ENCODE measurements at places on chromosomes 5 and 9.
A peak's percentile ranks its signal among the peaks of the same experiment; 100 is the strongest.

DNA sequence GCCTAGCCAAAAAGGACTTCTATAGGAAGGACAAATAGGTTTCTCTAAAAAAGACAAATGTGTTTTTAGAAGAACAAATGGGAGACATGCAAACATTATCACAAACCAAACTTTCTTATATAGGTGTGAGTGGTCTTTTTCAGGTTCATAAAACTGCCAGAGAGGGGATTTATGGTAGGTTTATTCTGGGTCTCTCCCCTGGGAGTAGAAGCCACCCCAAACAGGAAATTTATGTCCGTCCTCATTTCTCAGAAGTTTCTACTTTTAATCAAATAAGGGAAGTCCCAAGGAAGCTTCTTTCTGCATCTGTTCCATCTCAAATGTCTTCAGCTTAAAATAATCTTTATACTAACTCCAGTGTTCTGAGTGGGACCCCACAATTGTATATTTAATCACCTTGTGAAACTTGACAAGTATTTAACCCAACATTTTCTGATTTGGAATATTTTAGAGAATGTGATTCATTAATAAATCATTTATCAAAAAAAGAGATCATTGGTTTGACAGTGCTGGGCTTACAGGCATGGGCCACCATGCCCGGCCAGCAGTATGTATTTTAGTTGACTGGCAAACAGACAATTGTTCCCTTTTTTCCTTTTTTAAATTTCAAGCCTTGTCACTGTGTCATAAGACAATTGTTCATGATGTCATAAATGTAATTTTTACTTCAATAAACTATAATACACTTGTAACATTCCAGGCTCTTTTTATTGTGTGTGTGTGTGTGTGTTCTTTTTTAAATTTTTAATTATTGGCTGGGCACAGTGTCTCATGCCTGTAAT, 44.6 kb upstream of the GLDC start:
- no peak for DNase-seq

- DNase-seq: no peak
Observed at GRCh38 chr5:174571662-174572397, 152.6 kb upstream of the MSX2 start.

DNA sequence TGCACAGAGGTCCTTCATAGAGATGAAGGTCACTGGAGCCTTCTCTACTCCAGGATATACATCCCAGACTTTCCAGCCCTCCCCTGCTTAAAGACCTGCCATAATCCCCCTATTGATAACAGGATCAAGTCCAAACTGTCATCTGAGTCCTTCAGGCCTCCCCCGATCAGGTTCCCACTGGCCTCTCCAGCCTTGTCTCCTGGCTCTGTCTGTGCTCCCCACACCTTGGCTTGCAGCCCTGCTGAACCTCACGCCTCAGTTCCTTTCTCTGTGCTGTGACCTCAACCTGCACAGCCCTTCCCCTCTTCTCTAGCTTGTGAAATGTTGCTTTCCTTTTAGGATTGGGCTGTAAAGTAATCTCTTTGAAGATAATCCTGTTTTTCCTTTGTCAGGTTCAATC, 2.5 kb upstream of the HRH2 start:
- DNase-seq: peak; percentile 27

- DNase-seq: no peak
Observed at GRCh38 chr9:118606668-118607067, 762.6 kb downstream of the BRINP1 start.

GRCh38 chr5:130090569-130091270, 186.5 kb downstream of the CHSY3 start:
- no peak for DNase-seq

DNA sequence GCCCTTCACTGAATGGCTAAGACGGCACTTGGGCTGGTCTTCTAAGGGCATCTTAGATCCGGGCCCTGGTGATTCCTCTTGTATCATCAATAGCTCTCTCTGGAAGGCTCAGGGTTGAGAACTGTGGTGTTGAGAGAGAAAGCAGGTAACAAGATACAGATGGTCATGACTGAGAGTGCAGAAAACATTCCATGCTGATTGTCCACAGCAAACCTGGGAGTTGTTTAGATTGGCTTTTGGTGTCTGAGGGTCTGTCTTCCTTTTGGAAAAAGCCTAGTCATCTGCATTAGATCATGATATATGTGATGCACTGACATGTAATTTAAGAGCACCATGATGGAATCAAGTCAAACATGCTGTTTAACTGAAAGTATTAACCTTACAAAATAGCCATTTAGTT, 331.9 kb downstream of the ADAMTS6 start:
- DNase-seq: no peak

GRCh38 chr9:27125030-27125429, 16.0 kb downstream of the TEK start:
- no peak for DNase-seq

DNA sequence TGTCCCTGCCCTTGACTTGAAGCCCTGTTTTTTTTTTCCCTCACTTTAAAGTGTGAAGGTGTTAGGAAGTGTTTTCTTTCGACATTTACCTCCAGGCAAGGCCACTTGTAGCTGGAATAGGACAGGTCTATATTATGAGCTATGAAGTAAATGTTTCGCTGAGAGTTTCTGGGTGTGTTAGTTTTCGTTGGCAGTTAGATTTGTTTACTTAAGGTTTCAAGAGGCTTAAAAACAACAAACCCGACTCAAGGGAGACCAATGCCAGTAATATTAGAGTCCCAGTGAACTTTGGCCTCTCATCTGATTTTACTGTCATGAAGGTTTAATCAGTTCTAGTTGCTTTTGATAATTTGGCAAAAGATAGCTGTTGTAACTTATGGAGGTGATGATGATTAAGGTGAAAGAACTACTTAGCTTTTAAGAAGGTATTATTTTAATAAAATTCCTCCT, 25.2 kb downstream of the OCLN start:
- no peak for DNase-seq

GRCh38 chr5:166625210-166625865, 1666.1 kb upstream of the WWC1 start:
- no peak for DNase-seq

DNA sequence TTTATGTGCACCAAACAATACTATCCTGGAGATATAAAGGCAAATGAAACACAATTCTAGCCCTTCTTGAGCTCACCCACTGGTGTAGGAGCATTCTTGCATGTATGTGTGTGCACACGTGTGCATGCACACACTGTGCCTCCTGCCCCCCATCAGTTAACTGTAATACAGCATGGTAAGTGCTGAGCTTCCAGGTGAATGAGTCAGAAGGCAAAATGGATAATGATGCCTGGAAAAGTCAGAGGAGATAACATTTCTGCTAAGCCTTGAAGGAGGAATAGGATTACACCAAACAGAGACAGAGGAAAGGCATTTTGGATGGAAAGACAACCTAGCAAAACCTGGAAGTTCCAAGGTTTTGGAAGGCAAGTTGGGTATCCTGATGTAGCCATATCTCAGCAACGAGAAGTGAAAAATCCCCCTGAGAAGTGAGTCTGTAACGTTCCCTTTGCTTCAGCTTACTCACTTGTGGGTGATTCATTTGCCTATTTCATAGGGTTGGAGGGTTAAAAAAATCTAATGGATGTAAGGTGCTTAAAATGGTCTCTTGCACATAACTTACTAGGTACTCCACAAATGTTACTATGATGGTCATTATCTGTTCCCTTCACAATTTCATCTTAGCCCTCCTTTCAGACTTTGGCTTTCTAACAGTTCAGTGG, 101.4 kb upstream of the STC2 start:
- no peak for DNase-seq

GRCh38 chr5:167639273-167639672, 652.2 kb upstream of the WWC1 start:
- no peak for DNase-seq

GRCh38 chr5:56172241-56172640, 60.9 kb downstream of the ANKRD55 start:
- no peak for DNase-seq

- DNase-seq: no peak
Observed at GRCh38 chr5:177512736-177513380, 3.2 kb upstream of the DOK3 start.

DNA sequence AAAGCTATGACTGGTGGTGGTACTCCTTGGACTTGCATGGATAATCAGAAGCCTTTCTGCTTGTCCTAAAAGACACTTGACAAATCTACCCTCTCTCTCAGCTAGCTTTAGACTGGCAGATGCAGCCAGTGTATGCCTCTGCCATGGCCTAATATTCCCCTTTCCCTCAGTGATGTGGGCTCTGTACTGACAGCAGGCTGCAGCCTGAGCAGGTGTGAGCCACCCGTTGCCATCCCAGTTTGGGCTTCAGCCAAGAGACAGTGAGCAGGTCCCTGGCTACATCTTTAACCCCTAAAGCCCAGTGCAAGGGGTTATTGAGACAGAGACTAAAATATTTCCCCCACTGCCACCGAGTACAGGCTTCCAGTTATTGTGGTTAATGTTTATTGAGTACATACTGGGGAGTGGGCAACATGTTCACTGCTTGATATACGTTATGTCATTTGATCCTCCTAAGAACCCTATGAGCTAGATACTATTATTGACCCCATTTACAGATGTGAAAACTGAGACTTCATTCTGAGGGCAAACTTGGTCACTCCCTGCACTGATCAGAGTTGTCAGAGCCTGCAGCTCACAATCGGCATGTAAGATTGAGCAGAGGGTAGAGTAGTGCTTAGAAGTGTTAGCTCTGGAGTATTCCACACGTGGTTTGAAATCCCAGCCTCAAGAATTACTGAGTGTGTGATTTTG, 254.2 kb downstream of the ARHGAP26 start:
- DNase-seq: no peak

DNA sequence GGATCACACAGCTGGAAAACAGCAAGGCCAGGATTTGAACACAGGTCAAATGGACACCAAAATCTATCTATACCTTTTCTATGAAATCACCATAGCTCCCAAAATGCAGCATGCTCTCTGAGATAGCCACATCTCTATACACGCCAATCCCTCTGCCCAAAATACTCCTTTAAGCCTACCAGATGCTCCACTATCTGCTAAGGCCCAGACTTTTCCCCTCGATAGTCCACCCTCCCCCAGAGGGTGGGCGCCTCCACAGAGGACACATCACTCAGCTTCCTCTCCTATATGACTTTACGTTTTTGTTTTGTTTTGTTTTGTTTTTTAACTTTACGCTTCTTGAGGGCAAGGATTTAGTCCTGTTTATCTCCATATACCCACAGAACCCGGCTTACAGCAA, 46.8 kb downstream of the MTMR12 start:
- DNase-seq: no peak

DNA sequence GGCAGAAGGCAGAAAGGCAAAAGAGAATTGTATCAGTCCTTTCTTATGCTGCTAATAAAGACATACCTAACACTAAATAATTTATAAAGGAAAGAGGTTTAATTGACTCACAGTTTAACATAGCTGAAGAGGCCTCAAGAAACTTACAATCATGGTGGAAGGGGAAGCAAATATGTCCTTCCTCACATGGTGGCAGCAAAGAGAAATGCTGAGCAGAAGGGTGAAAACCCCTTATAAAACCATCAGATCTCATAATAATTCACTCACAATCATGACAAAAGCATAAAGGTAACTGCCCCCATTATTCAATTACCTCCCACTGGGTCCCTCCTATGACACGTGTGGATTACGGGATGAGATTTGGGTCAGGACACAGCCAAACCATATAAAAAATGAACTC, 312.5 kb upstream of the PTGER4 start:
- no peak for DNase-seq

DNA sequence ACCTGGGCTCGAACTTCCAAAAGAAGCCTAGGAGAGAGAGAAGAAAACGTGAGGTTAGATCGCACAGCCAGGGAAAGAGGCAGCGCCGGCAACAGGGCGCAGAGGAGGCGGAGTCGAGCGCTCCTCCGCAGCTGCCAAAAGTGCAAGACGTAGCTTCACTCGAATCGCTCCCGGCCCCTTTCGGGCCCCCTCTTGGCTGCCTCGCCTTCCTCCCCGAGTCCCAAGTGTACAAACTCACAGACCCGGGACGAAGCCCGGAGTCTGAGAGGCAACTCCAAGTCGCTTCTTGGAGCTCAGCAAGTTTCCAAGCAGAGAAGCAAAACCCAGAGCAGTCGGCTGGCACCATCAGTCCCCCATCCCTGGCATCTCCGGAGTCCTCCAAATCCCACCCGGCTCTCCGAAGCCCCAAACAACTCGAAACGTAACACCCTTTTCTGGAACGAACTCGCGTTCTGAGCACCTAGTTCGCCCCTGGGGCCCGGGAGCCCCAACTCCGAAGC, 1.2 kb downstream of the MIER3 start:
- DNase-seq: peak; percentile 64

DNA sequence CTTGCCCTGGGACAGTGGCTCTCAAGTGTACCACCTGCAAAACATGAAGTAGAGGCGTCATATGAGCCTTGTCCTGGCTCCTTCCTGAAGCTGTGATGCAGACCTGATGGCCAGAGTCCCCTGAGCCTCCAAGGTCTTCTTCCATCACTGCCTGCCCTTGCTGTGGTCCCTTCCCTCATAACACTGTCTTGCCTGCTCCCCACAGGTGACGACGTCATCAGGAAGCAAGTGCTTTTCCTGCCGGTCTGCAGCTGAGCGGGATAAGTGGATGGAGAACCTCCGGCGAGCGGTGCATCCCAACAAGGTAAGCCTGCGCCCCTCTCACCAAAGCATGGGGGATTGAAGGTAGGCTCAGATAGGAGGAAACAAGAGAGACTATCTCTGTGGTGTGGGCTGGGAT, 107.3 kb downstream of the DAB2IP start:
- no peak for DNase-seq

DNA sequence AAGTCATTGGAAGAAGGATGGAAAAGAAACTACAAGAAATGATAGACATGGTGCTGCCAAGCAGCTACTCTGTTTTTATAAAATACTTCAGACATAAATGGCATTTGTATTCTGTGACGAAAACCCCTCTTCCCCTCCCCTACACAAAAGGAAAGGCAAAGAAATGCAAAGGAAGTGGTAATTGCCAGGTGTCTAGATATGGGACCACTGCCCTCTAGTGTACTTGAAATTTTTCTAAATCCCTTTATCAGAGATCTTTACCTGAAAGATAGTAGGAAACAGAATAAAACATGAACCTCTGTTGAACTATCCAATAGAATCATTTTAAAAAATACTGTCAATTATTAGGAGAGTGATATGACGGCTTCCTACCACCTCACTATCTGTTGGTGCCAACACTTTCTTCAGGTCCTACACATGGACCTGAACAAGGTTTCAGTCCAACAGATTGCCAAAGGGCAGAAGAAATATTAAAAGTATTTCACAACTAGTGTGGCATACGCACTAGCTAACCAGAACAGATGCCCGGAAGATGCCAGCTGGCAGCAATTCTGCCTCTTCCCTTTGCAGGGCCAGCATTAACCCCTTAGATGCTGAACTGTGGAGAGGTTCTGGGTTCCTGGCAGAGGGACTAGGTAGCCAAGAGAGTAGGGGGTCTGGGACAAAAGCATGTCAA, 104.1 kb downstream of the TSSK1B start:
- no peak for DNase-seq
